Stimulated activated CD4-positive, alpha-beta T cell treated with anti-CD3 and anti-CD28 coated beads, Interleukin-2, amount 100 ng/mL, for 24 hours (primary cell): ENCODE measurements at places on chromosomes 2 and 18.

- DNase-seq: no peak
Observed at GRCh38 chr18:47987388-47987699, 56.9 kb upstream of the SMAD2 start.

- DNase-seq: no peak
Observed at GRCh38 chr2:28271919-28272250, 120.8 kb upstream of the FOSL2 start.

GRCh38 chr2:35973132-35973736, 382.3 kb upstream of the CRIM1 start:
- no peak for DNase-seq

- DNase-seq: no peak
Observed at GRCh38 chr2:43340066-43340465, 113.7 kb upstream of the ZFP36L2 start.

DNA sequence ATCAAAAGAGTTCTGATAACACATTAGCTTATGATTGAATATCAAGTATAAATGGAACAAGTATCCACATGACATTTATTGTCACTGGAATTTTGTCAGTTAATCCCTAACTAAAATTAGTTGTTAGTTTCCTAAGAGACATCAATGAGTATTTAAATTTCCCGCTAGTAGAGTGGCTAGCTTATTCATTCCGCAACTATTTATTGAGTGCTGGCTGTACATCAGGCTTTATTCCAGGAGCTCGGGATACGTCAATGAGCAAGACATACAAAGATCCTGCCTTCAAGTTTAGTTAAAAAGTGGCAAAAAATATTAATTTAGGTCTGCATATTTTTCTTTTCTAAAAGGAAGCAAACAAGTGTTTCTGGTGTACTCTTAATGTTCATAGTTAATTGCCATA, 59.3 kb downstream of the PRKRA start:
- no peak for DNase-seq
